ENCODE measurements at places on chromosomes 5 and 9. TPM values are rescaled to one million over a fixed set of nuclear protein-coding genes. Genes with fewer than 3 reads are reported as not detected.
A peak's percentile ranks its signal among the peaks of the same experiment; 100 is the strongest.

- no peak for DNase-seq
- H3K36me3 ChIP-seq, result peaks cover 15% of the 10 kb centered on the region
- H3K27me3 ChIP-seq, result no peaks in the 10 kb centered on the region
- H3K4me1 ChIP-seq, result no peaks in the 10 kb centered on the region
These were observed 12.2 kb downstream of the HSPA4 start for GRCh38 chr5:133063965-133064364.

GRCh38 chr9:38068701-38069628 lies at the start of gene SHB:
Gene SHB (minus strand): TSS chr9:38069227. CDS start chr9:38068645, 582 bp downstream.
- H3K36me3 ChIP-seq, result no peaks in the 10 kb centered on the region
- DNase-seq, result peak; percentile 80
- peak within 1 kb of the TSS; percentile 98 for H3K27ac ChIP-seq
- no peaks in the 10 kb centered on the region for H3K27me3 ChIP-seq
- peak within 1 kb of the TSS; percentile 69 for H3K4me3 ChIP-seq
- peaks cover 40% of the 10 kb centered on the region for H3K4me1 ChIP-seq

TMEM174 gene
- total RNA-seq, result 1.5 TPM

GRCh38 chr5:78903861-78904260 lies 81.2 kb downstream of the ARSB start:
- H3K36me3 ChIP-seq, result no peaks in the 10 kb centered on the region
- H3K4me1 ChIP-seq, result peaks cover 9% of the 10 kb centered on the region
- no peaks in the 10 kb centered on the region for H3K27me3 ChIP-seq
- DNase-seq, result no peak

DMRT3 gene
- 26.1 TPM for total RNA-seq

TTC39B gene
- total RNA-seq, result 10.9 TPM

ZNF354C gene
- total RNA-seq, result 10.7 TPM

CFAP90 gene
- total RNA-seq, result 0.49 TPM

GRCh38 chr9:112334432-112334841 lies 1.0 kb upstream of the PTBP3 start:
- no peaks in the 10 kb centered on the region for H3K27me3 ChIP-seq
- no peaks in the 10 kb centered on the region for H3K36me3 ChIP-seq
- H3K27ac ChIP-seq, result peak overlapping the region; percentile 84
- peak overlapping the region; percentile 38 for H3K4me3 ChIP-seq
- no peaks in the 10 kb centered on the region for H3K4me1 ChIP-seq
- peak; percentile 10 for DNase-seq

GRCh38 chr5:171425596-171426244 lies 6.3 kb downstream of the FGF18 start:
- peaks cover 17% of the 10 kb centered on the region for H3K4me1 ChIP-seq
- no peaks in the 10 kb centered on the region for H3K27me3 ChIP-seq
- no peak for DNase-seq
- H3K36me3 ChIP-seq, result no peaks in the 10 kb centered on the region
- H3K27ac ChIP-seq, result no peak overlapping the region

Measured in thyroid gland (tissue), 4 donors.